ENCODE measurements at places on chromosomes 12 and 14.

- no peak for DNase-seq
Observed at GRCh38 chr12:100987552-100988521, 193.3 kb downstream of the ANO4 start.

GRCh38 chr12:14923944-14924343 lies 14.4 kb downstream of the ERP27 start:
- no peak for DNase-seq

DNA sequence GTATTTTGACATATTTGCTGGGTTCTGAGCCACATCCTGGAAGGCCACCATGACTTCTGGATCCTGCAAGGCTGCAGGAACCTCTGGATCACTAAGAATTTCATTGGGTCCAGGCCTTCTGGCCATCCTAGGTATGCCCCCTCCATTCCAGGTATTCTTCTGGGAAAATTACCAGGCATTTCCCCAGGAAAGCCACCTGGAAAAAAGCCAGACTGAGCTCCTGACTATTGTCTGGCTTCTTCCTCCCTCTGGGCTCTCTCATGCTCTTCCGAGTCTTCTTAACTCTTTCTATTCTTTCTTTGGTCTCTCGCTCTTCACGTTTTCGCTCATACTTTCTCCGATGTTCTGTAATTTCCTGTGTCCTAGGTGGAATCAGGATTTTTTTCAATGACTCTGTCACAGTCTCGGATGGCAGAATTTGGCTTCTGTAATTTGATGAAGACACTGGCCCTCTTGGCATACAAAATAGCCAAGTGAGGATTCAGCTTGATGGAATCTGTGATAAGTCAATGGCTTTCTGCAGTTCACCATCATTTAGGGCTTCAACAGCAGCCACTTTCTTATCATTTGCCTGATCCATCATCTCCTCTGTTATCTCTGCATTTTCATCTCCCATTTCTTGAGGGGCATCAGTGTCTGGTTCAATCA lies 42.6 kb downstream of the ATP23 start:
- DNase-seq, result no peak

DNA sequence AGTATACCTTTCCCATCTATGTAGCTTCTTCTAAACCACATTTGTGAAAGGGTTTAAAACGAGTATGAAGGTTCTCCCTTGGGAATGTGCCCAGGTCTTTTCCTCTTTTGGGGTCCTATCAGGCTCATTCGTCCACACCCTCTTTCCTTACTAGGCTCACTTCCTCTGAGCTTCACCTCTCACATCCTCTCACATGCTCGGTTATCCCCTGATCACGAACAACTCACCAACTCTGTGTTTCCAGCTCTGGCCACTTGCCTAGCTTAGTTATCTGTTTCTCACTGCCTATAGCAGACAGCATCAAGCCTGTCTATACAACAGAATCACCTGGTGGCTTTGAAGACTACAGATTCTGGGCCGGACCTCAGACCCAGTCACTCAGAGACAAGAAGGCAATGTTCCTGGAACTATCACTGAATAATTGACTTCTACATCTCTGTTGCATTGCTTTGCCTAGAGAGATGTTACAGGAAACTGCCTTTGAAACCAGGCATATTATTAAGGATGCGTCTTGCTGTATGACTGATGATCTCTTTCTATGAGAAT lies 158.2 kb downstream of the FOXN3 start:
- no peak for DNase-seq

GRCh38 chr12:3882896-3883564 lies 9.8 kb upstream of the PARP11 start:
- no peak for DNase-seq

- no peak for DNase-seq
Observed at GRCh38 chr14:74257941-74258763, 18.9 kb downstream of the VSX2 start.

DNA sequence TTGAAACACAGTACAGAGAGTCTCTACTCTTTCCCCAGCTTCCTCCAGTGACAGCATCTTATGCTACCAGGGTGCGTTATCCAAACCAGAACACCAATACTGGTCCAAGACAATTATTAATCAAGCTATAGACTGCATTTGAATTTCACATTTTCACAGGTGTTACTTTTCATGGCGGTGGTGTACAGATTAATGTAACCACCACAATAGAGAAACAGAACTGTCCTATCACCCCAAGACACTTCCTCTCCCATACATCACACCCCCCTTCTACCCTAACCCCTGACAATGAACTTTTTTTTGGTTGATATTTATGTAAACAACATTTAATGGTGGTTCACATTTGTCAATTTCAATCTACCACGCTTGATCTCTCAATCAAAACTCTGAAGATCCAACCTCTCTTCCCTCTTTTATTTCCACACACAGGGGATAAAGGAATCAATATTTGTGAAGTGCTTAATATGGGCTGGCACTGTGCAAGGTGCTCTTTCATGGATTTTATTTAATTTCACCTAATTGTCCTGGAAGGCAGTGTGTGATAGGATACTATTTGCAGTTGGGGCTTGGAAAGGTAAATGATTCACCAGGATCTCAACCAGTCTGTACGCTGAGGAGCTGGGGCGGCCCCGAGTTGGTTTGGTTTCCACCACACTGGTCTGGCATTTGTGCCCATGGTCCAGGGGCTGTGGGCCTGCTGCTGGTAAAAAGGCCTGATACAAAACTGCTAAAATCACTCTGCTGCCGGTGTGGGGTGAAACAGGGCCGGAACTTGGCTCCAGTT lies 54.6 kb upstream of the DICER1 start:
- no peak for DNase-seq

- DNase-seq, result no peak
Observed at GRCh38 chr14:89469210-89470198, 52.5 kb upstream of the FOXN3 start.

DNA sequence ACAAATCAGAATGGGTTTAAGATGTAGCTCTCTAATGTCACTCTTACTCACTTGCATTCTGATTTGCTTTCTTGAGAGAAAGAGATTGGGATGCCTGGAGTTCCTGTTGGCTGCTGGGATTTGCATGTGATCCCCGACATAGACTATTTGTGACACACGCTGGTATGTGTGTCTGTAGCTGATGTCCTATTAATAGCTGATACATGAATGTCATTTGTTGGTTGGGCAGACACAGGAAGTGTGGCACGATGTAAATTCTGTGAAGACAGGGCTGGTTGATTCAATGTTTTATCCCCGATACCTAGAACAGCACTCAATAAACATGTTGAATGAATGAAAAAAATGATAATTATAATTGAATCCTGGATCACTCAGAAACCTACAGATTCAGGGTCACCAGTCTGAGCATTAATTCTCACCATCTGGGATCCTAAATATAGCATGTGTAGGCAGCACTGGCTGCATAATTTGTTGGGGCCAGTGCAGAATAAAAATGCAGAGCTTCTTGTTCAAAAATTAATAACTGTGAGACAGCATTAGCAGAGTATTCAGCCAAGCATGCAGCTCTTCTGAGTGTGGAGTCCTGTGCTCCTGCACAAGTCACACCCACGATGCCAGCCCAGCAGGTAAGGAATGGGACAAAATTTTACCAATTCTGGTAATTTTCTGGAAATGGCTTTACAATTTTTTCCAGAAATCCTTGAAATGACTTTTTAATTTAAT lies 35.5 kb upstream of the SOCS2 start:
- no peak for DNase-seq

GRCh38 chr12:52713960-52714886 lies 10.9 kb upstream of the KRT77 start:
- DNase-seq, result no peak

- DNase-seq, result no peak
Observed at GRCh38 chr12:112988224-112988623, 9.9 kb downstream of the OAS2 start.

GRCh38 chr14:90567191-90567590 lies 170.4 kb downstream of the CALM1 start:
- no peak for DNase-seq

GRCh38 chr14:94355191-94355794 lies 32.2 kb upstream of the SERPINA6 start:
- DNase-seq, result no peak

- no peak for DNase-seq
Observed at GRCh38 chr14:35123388-35123703, 994 bp downstream of the PRORP start.

- DNase-seq, result no peak
Observed at GRCh38 chr14:31320922-31321766, 99.2 kb downstream of the HEATR5A start.

GRCh38 chr12:65323070-65323469 lies 44.6 kb downstream of the MSRB3 start:
- DNase-seq, result no peak

DNA sequence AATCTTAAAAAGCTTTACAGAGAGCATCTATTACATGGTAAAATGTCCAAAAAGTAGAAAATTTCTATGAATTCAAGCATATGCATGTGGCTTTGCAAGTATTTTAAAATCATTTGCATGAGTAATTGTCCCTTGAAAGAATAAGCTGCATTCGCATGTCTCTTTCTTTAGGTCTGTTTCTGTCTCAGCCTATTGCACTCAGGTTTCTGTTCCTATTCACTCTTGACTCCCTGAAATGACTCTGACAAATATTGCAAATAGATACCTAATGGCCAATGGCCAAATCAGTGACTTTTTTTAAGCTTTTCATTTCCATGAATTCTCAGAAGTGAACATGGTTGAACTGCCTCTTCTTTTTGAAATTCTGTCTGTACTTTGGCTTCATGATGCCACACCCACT lies 6.4 kb upstream of the TTC8 start:
- DNase-seq, result no peak

DNA sequence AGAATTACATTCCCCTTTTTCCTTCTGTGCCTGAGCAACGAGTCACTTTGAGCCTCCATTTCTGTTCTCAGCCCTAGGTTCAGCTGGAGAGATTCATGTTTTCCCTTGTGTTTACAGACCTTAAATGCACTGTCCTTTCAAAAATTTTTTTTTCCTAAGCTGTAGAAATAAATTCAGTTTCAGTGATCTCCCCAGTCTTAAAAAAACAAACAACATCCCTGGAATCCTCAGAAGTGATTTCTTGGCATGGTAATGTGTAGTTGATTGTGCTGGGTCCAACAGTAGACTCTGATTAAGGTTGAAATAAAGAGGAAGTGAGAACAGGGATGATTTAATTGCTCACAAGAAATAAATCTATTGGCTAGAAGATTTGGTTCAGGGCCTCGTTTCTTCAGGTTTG lies 89.3 kb downstream of the NTN4 start:
- no peak for DNase-seq

DNA sequence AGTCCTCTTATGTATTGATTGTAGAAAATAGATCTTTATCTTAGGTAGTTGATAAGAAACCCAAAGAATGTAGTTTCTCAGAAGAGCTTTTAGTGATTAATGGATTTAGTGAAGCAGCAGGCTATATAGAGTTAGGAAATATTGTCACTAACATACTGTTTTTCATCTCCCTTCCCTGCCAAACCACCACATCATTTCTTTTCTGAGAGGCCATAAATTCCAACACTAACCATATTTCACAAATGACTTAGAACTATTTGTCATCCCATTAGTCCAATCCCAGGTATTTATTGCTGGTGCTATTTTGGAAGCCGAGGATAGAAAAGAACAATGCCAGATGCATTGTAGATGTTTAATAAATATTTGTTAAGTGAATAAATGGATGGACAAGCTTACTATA lies 185.7 kb downstream of the KICS2 start:
- DNase-seq, result no peak

Measured in thoracic aorta (tissue), 2 donors.